GM23338 (cell line): ENCODE measurements at places on chromosomes 2 and 18.

DNA sequence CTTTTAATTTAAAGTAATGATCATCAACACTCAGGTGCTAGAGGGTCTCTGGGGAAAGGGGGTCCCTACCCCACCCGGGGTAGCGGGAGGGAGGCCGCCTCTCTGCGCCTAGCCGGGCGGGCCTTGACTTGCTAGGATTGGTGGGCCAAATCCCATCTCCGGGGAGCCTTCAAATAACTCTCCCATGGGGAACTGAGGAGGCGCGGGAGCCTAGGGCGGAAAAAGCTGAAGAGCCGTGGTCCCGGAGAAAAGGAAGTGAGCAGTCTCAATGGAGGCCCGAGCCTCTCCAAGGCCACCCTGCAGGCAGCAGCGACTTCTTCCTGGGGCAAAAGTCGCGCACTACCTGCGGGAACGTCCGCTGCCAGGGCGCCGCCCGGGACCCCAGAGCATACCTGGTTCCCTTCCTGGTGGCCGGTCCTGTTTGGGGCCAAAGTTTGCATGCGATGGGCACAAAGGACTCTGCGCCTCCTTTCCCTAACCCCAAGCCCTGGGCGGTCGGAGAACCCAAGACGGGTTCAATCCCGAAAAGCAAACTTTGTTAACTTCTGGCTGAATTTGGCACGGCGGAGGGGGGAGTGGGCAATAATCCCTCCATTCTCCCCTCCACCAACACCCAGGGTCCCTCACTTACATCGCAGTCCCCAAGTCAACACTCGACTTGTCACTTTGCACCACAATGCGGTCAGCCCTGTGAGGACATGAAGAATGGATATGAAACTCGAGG is 13.6 kb downstream of the EN1 start:
- peak overlapping the region; percentile 69 for H3K4me3 ChIP-seq
- no peaks in the 10 kb centered on the region for H3K36me3 ChIP-seq
- H3K27ac ChIP-seq, result no peak overlapping the region

GRCh38 chr2:146927080-146927711 is 917.6 kb upstream of the ACVR2A start:
- peak; percentile 84 for DNase-seq
- H3K4me1 ChIP-seq, result no peaks in the 10 kb centered on the region
- H3K36me3 ChIP-seq, result no peaks in the 10 kb centered on the region
- H3K27me3 ChIP-seq, result no peaks in the 10 kb centered on the region
- H3K4me3 ChIP-seq, result no peak overlapping the region

DNA sequence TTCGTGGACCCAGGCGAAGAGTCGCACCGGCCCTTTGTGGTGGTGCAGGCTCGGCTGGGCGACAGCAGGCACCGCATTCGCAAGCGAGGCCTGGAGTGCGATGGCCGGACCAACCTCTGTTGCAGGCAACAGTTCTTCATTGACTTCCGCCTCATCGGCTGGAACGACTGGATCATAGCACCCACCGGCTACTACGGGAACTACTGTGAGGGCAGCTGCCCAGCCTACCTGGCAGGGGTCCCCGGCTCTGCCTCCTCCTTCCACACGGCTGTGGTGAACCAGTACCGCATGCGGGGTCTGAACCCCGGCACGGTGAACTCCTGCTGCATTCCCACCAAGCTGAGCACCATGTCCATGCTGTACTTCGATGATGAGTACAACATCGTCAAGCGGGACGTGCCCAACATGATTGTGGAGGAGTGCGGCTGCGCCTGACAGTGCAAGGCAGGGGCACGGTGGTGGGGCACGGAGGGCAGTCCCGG is 3.5 kb downstream of the INHBB start:
- H3K27me3 ChIP-seq, result peaks cover 71% of the 10 kb centered on the region
- DNase-seq, result no peak
- no peak overlapping the region for H3K4me3 ChIP-seq
- no peak overlapping the region for H3K27ac ChIP-seq
- H3K36me3 ChIP-seq, result no peaks in the 10 kb centered on the region
- H3K4me1 ChIP-seq, result peaks cover 29% of the 10 kb centered on the region

DNA sequence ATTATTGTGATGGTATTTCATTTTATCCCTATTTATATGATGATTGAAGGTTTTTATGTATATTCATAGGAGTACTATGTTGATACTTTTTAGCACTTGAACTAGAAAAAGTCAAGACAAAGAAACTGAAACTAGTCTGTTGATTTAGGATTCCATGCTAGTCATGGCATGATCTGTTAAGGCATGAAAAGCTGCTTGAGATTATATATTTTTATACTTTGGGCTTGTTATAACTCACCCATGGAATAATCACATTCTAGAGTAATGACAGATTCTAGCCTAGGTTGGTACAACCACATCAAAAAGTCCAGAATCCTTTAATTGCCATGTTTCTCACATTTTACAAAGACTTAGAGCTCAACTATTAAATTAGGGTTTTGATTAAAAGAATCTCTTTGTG is 472.6 kb upstream of the CELF4 start:
- no peak overlapping the region for H3K27ac ChIP-seq
- H3K4me1 ChIP-seq, result no peaks in the 10 kb centered on the region; the same call in 1 of the 2 replicates
- DNase-seq, result no peak
- no peaks in the 10 kb centered on the region for H3K36me3 ChIP-seq

DNA sequence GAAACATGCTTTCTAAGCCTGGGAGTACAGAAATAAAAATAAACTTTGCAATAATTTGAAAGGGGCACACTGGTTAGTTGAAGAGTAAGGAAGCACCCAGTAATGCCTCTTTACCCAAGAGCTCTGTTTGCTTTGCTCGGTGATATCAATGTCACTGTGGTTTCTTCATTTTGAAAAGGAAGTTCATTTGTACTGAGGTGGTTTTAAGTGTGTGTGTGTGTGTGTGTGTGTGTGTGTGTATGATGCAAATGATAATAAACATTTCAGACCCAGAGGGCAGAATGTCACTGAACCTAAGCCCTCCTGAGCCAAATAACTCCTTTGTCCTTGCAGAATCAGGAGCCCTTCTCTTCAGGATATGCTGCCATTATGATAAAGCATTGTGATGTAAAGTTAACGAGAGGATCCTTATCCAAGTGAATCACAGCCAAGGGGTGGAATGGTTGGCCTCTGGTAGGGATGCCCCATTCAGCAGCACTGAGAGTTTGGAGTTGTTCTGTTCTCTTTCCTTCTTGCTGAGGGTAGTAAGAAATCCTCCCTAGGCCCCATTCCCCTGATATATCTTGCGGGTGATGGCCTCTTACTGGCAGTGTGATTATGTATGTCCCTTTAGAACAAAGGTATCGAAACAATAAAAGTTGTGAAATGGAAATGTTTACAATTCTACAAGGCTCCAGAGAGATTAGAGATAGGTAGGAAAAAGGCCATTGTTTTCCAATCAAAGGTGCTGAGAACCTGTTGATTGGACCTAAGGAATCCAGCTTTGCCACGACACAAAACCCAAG is 7.6 kb downstream of the ITGA6 start:
- no peaks in the 10 kb centered on the region for H3K27me3 ChIP-seq
- DNase-seq, result peak; percentile 71
- peaks cover 99% of the 10 kb centered on the region for H3K4me1 ChIP-seq
- 0 out of 2 replicates have a peak overlapping the region, but pooled peaks have one; percentile 8 for H3K4me3 ChIP-seq
